ENCODE measurements at places on chromosomes 16 and 17. TPM values are rescaled to one million over a fixed set of nuclear protein-coding genes. Genes with fewer than 3 reads are reported as not detected.
A peak's percentile ranks its signal among the peaks of the same experiment; 100 is the strongest.

GRCh38 chr16:11689031-11689840 lies 21.0 kb downstream of the SNN start:
- H3K36me3 ChIP-seq, result peaks cover 5% of the 10 kb centered on the region
- no peak for DNase-seq
- H3K27ac ChIP-seq, result no peak overlapping the region
- no peak overlapping the region for H3K4me3 ChIP-seq
- H3K27me3 ChIP-seq, result no peaks in the 10 kb centered on the region

DNA sequence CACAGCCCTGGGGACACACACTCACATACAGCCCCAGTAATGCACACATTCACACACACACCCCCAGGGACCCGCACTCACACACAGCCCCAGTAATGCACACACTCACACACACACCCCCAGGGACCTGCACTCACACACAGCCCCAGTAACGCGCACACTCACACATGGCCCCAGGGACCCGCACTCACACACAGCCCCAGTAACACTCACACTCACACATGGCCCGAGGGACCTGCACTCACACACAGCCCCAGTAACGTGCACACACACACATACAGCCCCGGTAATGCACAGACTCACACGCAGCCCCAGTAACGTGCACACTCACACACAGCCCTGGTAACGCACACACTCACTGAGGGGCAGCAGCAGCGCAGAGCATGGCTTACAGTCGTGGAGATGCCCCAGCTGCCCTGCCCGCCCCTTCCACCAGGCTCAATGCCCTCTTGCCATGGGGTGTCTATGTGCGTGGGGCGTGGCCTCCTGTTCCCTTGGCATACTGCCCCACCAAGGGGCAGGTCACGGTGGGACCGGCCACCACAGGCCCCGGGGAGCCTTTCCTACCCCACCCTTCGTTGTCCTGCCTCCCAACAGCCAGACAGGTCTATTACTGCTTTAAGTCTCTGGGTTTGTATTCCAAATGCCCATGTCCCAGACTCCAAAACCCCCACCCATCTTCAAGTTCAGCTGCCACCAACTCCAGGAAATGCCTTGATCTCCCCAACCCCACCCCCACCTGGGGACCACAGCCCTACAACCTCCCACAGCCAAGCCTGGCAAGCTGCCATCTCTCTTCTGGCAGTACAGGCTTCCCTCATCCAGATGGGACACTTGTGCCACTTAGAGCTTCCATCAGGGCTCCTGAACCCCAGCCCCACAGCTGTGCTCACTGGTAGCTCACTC lies 2.7 kb downstream of the CCDC102A start:
- no peak overlapping the region for H3K27ac ChIP-seq
- no peaks in the 10 kb centered on the region for H3K36me3 ChIP-seq
- H3K4me3 ChIP-seq, result no peak overlapping the region

Gene VTN
- total RNA-seq, result not detected

- H3K36me3 ChIP-seq, result no peaks in the 10 kb centered on the region
- H3K27me3 ChIP-seq, result no peaks in the 10 kb centered on the region
- H3K4me1 ChIP-seq, result no peaks in the 10 kb centered on the region
- H3K27ac ChIP-seq, result no peak overlapping the region
Measured at GRCh38 chr17:13569398-13570123, 32.2 kb downstream of the HS3ST3A1 start.

GRCh38 chr17:9645851-9646545 lies 681 bp downstream of the USP43 start:
- H3K27me3 ChIP-seq, result no peaks in the 10 kb centered on the region
- H3K4me1 ChIP-seq, result no peaks in the 10 kb centered on the region
- H3K27ac ChIP-seq, result peak overlapping the region; percentile 94
- DNase-seq, result peak; percentile 80
- no peaks in the 10 kb centered on the region for H3K36me3 ChIP-seq

DNA sequence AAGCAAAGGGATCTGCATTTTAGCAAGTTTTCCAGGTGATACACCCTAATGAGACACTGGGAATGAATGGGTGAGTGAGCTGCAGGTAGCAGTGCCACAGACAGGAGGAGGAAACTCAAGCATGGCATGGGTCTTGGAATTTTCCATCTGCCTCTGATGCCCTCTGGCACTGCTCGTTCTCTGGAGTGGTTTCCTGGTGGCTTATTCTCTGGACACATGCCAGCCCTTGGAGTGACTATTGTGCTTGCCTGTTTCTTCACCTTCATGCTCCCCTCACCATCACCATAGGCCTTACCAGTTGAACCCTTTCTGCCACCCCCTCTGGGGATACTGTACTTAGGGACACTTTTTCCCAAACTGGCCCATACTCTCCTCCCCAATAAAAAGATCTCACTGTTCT lies 1.6 kb downstream of the COASY start:
- H3K36me3 ChIP-seq, result peaks cover 4% of the 10 kb centered on the region
- H3K4me1 ChIP-seq, result peaks cover 24% of the 10 kb centered on the region
- DNase-seq, result no peak

GRCh38 chr17:17938388-17939107 lies 33.7 kb downstream of the TOM1L2 start:
- H3K4me3 ChIP-seq, result no peak overlapping the region
- H3K27me3 ChIP-seq, result no peaks in the 10 kb centered on the region
- peaks cover 13% of the 10 kb centered on the region for H3K4me1 ChIP-seq

Gene CDYL2
- total RNA-seq, result 4.8 TPM

GRCh38 chr17:17151962-17152361 lies 54.2 kb downstream of the PLD6 start:
- DNase-seq, result peak; percentile 52
- H3K27me3 ChIP-seq, result no peaks in the 10 kb centered on the region
- H3K36me3 ChIP-seq, result peaks cover 23% of the 10 kb centered on the region
- H3K27ac ChIP-seq, result no peak overlapping the region
- no peak overlapping the region for H3K4me3 ChIP-seq
- no peaks in the 10 kb centered on the region for H3K4me1 ChIP-seq

- no peak overlapping the region for H3K4me3 ChIP-seq
- no peaks in the 10 kb centered on the region for H3K36me3 ChIP-seq
- no peak overlapping the region for H3K27ac ChIP-seq
- H3K4me1 ChIP-seq, result no peaks in the 10 kb centered on the region
- no peak for DNase-seq
Measured at GRCh38 chr17:80123791-80124190, 22.4 kb downstream of the GAA start.

GRCh38 chr16:73033271-73033998 lies 14.5 kb downstream of the ZFHX3 start:
- no peaks in the 10 kb centered on the region for H3K27me3 ChIP-seq
- no peak overlapping the region for H3K4me3 ChIP-seq
- no peaks in the 10 kb centered on the region for H3K4me1 ChIP-seq

DNA sequence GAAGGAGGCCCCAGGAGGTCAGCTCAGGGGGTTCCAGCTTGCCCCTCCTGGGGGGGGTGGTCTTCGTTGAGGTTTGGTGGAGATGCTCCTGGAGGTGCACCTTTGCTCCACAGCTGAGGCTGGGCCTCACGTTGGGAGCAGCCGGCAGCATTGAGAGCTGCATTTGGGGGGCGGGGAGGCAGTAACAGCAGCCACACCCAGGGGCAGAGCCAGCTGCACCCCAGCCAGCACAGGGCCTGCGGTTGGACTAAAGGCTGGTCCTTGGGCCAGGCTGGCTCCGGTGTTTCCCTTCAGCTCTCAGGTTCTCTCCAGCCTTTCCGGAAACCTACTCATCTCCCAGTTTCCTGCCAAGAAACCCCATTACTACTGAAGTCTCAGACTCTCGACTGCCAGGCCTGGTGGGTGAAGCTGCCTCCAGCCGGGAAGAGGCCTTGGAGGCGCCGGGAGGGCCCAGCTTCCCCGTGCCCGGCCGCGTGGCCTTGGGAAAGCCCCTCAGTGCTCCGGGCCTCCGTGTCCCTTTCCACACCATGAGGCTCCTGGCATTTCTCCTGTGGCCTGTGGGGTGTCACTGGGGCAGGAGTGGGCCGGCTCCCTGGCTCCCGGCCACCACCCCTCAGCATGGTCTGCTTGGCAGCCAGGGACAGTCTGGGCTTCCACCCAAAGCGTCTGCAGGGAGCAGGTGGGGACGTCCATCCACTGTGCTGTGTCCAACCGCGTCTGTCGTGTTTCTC lies 14.0 kb upstream of the BAIAP2 start:
- no peaks in the 10 kb centered on the region for H3K27me3 ChIP-seq
- no peak overlapping the region for H3K4me3 ChIP-seq
- H3K36me3 ChIP-seq, result no peaks in the 10 kb centered on the region
- DNase-seq, result peak; percentile 83
- H3K4me1 ChIP-seq, result peaks cover 28% of the 10 kb centered on the region

GRCh38 chr17:77966476-77966875 lies 8.0 kb downstream of the TNRC6C start:
- DNase-seq, result no peak
- no peaks in the 10 kb centered on the region for H3K36me3 ChIP-seq
- no peak overlapping the region for H3K27ac ChIP-seq
- no peak overlapping the region for H3K4me3 ChIP-seq
- no peaks in the 10 kb centered on the region for H3K4me1 ChIP-seq

- peak; percentile 27 for DNase-seq
- no peaks in the 10 kb centered on the region for H3K4me1 ChIP-seq
- peaks cover 17% of the 10 kb centered on the region for H3K27me3 ChIP-seq
- H3K27ac ChIP-seq, result no peak overlapping the region
- H3K36me3 ChIP-seq, result no peaks in the 10 kb centered on the region
- H3K4me3 ChIP-seq, result no peak overlapping the region
Measured at GRCh38 chr17:77886387-77886728, 72.1 kb upstream of the TNRC6C start.

Gene RMI2
- total RNA-seq, result 46.3 TPM

DNA sequence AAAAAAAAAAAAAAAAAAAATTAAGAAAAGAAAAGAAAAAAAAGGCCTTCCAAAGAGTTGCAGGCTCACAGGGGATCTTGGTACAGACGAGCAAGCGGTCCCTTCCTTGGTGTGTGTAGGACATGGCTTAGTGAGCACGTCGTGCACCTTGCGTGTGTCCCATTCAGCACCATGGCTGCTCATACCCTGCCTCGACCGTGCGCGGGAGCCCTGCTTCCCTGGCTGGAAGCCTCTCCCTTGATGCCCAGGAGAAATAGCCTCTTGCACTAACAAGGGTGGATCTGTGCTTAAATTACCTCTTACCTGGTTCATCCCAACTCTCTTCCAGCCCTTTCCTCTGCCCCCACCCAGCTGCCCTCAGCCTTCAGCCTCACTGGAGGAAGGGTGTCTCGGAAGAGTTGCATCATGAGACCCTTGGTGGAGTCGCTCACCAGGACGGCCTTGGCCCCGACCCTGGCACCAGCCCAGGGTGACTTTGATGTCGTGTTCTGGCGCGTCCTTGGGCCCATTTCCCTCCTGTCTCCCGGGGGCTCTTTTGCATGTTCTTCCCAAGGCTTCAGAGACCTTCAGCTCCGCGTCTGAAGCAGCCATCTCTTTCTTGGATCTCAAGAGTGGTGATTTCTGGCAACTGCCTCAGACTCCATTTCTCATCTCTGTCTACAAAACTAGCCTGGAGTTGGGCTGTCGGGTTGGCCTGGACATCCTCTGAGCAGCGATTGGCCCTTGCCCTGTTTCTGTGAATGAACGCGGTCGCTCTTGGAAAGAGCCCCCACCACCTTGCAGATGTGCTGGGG lies 127.2 kb downstream of the CMIP start:
- H3K4me1 ChIP-seq, result no peaks in the 10 kb centered on the region
- no peak for DNase-seq
- H3K36me3 ChIP-seq, result no peaks in the 10 kb centered on the region
- no peak overlapping the region for H3K4me3 ChIP-seq

DNA sequence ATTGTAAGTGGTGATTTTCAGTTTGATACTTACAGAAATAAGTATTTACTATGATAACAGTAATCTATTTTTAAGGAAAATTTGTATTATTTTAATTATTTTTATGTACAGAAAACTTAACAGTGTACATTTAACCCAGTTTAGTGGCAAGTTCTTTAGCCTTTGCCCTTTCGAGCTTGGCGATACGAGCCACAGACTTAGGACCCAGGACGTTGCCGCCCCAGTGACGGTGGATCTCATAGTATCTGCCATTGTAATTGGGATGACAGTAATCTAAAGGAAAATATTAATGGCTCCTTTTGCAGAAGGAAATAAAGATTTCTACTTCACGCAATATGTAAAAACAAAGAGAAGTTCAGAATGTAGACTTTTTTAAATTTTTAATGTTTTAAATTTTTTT lies 5.2 kb upstream of the CDR2 start:
- no peaks in the 10 kb centered on the region for H3K27me3 ChIP-seq
- no peaks in the 10 kb centered on the region for H3K36me3 ChIP-seq
- H3K4me1 ChIP-seq, result no peaks in the 10 kb centered on the region
- no peak overlapping the region for H3K27ac ChIP-seq

Gene TBC1D26
- not detected for total RNA-seq

GRCh38 chr16:53822936-53823529 lies 119.1 kb downstream of the FTO start:
- no peak for DNase-seq
- H3K27ac ChIP-seq, result no peak overlapping the region
- no peak overlapping the region for H3K4me3 ChIP-seq
- no peaks in the 10 kb centered on the region for H3K36me3 ChIP-seq

All from colonic mucosa (tissue), 4 donors.